ENCODE measurements at places on chromosomes 3 and 15.

DNA sequence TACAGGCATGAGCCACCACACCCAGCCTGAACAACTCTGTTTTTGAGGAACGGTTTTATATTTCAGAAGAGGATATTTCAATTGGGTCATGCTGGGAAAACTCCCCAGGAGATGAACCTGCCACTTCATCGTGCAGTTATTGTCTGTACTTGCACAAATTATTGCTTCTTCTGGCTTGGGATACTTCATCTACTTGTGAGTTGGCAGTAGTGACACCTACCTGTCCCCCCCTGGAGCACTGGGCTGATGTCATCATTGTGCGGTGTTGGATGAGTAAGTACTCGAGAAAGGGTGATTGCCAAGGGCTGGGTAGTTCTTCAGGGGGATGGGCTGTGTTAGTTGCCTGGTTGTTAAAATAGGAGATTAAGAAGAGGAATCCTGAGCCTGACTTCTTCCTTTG is 85.1 kb upstream of the SAMMSON start:
- DNase-seq, result no peak

DNA sequence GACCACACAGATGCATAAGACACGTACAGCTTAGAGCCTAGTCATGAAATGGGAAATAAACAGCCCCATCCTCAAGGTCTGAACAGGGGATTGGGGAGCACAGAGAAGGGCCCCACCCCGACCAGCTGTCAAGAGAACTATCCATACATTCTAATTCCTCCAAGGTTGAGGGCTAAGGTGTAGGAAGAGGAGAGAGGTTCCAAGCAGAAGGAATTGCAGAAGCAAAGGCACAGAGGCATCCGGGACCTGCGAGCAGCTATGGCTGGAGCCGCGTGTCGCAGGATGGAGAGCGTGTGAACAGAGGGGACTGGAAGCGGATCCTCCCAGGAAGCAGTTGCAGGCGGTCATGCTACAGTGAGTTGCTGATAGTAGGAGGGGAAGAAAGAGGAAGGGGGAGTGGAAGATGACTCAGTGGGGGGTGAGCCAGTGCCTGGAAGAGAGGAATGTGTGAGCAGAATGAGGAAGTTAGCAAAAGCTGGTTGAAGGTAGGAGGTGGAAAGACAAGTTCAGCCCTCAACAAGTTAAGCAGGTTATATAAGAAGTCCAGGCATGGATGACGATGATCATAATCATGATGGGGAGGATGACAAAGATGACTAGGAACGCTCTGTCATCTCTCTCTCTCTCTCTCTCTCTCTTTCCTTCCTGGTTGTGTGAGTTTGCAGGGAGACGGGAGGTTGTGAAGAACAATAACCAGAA is 89.7 kb downstream of the LIPC start:
- DNase-seq, result no peak

DNA sequence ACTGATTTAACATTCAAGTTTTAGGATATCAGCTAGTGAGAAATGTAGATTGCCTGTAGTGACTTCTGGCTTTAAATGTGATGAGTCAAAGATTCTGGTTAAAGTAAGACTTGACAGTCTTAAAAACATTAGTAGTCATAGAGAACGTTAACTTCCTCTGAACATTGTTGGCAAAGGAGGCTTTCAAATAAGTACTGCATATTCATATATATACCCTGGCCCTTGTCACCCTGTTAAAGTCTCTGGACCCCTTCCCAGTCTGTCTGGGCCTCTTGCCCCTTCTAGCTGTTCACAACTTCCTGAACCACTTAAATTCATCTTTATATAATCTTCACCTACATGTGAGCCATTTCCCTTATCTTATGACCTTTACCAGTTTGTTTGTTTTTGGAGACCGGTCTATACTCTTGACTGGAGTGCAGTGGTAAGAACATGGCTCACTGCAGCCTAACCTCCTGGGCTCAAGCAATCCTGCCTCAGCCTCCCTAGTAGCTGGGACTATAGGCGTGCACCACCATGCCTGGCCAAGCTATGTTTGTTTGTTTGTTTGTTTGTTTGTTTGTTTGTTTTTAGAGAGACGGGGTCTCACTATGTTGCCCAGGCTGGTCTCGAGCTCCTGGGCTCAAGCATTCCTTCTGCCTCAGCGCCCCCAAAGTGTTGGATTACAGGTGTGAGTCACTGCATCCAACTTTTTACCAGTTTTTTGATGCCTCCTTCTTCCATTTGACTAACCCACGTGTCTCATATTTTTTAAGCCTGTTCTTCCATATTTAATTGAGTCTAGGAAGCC is 64.4 kb upstream of the CRTC3 start:
- DNase-seq, result no peak

DNA sequence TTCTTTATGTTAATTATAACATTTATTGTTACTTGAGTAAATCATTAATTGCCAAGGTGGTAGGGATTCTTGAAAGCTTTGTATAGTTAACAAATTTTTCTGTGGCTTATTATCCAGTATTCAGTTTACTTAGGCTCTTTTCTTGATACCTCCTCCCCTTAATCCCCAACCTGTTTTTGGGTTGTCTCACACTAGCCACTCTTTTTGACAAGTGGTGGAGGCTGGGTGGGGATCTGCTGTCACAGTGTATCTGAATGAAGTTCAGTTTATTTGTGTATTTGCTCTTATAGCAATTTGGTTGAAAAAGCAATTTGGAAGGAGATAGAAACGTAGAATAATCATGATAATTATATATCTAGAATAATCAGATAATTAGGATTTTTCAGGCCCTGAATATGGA is 43.8 kb downstream of the STT3B start:
- no peak for DNase-seq
